ENCODE measurements at places on chromosomes 6 and 20.
A peak's percentile ranks its signal among the peaks of the same experiment; 100 is the strongest.

GRCh38 chr6:162833776-162834175 is 106.0 kb downstream of the PACRG start:
- DNase-seq, result no peak

GRCh38 chr6:64256483-64256882 is 620.9 kb downstream of the PHF3 start:
- DNase-seq, result no peak

GRCh38 chr20:16488086-16488485 is 85.2 kb downstream of the KIF16B start:
- no peak for DNase-seq

DNA sequence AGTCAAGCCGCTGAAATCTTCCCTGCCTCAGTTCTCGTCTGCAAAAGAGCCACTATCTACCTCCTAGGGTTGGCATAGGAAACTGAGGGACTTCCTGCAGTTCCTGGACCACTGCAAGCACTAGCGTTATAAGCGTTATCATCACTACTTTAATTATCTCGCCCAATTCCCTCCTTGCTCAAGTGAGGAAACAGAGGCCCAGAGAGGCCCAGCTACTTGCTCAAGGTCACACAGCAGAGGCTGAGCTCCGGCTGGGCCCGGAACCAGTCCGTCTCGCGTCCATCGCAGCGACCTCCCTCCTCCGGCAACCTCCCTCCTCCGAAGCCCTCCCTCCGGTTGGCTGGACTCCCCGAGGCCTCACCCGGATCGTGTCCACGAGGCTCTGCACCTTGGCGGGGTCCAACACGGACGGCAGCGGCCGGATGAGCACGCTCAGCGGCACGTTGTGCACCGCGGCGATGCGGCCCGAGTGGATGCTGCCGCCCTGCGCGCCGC is 338 bp downstream of the SRXN1 start:
- DNase-seq, result no peak

DNA sequence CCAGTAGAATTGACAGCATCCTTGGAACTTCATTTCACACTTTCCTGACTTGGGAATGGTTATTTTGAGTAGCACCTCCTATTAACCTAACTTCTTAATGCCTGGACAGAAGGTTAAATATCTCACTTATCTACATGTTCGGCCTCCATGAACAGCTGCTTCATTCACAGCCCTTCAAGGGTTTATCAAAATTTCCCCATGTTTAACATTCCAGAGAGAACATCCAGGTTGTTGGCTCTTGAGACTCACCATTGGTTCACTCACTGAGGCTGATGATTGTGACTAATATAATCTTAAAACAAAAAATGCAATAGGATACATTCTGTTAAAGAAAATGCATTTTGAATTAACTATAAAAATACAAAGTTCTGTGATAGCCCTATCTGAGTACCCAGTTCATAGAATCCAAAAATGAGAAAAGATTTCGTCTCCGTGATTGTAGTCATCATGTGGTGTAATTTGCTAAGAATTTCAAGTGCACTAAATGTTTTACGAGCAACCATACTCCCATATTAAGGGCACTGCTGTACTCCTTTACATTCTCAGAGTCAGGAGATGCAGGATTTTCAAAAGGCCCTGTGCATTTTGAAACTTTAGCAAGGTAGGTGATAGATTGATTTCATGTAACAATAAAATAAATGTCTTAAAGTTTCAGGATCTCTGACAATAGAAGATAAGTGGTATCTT is 260.6 kb upstream of the TAB2 start:
- DNase-seq, result no peak

- DNase-seq, result no peak
Observed at GRCh38 chr20:57727863-57728262, 18.0 kb upstream of the PMEPA1 start.

GRCh38 chr6:35181933-35182612 is 31.7 kb upstream of the SCUBE3 start:
- DNase-seq, result no peak

DNA sequence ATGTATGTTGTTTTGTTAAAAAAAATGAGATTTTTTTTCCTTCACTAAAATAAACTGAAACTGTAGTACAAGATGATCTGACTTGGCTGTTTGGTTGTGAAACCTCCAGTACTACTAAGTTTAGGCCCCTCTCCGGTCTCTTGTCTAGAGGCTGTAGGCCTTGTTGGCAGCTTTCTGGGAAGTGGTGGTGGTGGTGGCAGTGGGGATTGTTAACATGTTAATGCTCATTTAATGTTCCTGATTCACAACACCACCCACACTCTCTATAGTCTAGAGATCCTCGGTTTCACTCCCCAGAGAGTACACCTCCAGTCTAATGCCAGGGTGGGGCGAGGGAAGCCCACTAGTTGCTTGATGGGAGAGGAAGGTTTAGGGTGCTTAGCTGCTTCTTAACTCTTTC is 24.1 kb downstream of the STK4 start:
- DNase-seq, result peak; percentile 16

- DNase-seq, result no peak
Observed at GRCh38 chr6:71468841-71469700, 180.5 kb downstream of the OGFRL1 start.

DNA sequence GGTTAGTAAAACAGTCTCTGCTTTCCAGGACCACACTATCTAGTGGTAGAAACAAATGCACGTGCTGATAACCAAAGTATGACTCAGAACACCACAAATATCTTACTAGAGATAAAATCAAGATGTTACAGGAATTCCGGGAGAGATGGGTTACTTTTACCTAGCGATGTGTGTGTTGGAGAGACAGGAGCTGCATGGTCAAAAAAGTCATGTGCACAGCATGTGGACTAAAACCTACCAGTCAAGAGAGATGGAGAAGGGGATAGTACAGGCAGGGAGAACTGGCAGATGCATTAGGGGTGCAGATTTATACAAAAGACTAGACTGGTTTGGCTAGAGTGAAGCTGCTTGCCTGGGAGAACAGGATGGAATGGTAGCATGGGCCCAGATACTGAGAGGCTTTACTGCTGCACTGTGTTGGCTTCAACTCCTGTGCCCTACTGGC is 75.3 kb upstream of the MRAP2 start:
- DNase-seq, result no peak

DNA sequence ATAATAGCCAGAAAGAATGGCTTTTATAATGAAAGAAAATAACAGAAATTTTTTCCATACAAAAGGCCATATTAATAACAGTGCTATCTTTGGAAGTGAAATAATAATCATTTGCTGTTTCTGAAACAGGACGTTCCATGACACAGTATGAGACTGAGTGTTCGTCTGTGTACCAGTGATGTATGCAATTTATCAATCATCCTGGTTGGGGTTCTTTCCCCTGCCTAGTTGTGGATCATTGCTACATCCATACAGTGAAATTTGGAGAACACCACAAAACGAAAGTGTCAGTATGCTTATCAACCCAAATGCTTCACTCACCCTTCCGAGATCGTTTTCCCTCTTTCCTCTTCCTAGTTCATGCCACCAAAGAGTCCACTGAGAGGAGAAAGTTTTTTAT is 151.4 kb upstream of the PRDM1 start:
- no peak for DNase-seq

DNA sequence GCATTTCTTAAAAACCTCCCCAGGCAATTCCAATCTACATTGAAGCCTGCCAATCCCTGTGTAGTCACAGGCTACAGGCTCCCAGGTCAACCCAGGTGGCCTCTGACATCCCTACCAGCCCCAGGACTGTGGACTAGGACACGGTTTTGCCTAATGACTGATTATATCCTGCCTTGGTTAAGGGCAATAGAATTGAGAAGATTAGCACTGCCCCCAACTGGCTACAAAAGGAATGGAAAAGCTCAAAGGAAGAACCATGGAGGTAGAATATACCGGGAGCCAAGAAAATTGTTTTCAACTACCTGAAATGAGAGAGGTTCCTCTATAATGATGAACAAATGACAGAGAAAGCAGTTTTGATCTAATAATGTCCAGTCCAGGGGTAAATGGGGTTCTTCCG is 421.1 kb upstream of the AGPAT4 start:
- DNase-seq, result no peak

GRCh38 chr6:68240726-68241125 is 394.4 kb upstream of the ADGRB3 start:
- no peak for DNase-seq

DNA sequence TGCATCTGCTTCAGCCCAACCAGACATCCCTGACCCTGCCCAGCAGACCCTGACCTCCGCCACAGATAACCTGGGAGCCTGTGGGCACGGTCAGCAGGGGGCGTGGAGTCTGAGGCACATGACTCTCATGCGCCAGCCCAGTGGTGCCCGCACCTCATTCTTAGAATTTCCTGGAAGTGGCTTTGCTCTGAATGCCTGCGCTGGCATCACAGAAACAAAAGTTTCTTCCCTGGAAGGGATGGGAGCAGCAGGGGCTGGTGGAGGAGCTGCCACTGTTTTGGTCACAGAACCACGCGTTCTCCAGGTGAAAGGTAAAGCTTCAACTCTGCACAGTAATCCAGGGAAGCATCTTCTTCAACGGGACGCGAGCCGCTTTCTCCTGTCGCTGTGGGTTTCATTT is 67.9 kb upstream of the DUSP22 start:
- no peak for DNase-seq

- DNase-seq, result no peak
Observed at GRCh38 chr20:10857352-10858070, 183.7 kb upstream of the JAG1 start.

GRCh38 chr6:112144145-112144926 is 56.9 kb downstream of the FAM229B start:
- no peak for DNase-seq

DNA sequence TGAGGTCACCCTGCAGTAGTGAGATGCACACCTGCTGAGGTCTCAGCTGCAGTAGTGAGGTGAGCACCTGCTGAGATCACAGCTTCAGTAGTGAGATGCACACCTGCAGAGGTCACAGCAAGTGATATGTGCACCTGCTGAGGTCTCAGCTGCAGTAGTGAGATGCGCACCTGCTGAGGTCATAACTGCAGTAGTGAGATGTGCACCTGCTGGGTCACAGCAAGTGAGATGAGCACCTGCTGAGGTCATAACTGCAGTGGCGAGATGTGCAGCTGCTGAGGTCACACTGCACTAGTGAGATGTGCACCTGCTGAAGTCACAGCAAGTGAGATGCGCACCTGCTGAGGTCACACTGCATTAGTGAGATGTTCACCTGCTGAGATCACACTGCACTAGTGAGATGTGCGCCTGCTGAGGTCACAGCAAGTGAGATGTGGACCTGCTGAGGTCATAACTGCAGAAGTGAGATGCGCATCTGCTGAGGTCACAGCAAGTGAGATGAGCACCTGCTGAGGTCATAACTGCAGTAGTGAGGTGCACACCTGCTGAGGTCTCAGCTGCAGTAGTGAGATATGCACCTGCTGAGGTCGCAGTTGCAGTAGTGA is 20.8 kb downstream of the ZDHHC14 start:
- no peak for DNase-seq

DNA sequence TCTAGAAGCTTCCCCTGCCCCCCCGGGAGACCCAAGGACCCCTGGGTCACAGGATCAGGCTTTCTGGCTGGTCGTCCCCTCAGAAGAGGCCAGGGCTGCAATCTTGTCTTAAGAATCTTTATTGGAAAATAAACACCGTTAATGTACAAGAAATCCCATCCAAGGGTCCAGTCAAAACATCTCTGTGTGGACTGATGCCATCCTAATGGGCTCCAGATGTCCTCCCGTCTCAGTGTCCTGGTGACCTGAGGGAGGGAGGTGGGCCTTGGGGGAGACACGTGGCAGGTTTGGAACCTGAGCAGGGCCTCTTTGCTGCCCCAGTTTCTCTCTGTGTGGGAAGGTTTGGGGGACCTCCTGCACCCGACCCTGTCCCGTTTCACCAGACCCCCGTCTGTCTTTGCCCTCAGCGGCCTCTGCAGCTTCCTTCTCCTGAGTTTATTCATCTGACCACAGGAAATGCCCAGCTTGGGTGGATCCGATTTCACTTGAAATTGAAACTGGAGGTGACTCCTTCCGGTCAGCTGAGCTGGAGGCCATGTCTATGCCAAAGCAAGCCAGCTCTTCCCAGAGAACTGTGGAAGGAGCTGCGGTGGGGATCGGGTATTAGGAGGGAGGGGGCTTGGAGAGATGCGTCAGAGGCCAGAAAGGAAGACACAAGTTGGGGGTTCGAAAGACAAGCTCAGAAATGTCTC is 75.1 kb downstream of the SLC2A10 start:
- DNase-seq, result no peak

DNA sequence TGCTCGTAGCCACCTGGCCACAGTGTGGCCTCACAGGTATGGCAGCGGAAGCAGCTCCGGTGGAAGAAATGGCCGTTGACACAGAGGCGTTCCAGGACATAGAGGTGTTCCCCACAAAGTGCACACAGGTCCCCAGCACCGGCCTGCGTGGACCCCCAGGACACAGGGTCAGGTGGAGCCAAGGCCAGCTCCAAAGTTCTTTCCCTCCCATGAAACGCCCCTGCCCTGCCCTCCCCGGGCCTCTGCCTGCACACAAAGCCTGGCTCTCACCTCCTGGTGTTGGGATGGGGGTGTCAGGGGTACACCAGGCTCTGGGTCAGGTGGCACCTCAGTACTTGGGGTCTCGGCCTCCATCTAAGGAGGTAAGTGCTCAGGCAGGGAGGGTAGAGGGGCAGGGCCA is 6.6 kb downstream of the SMPD2 start:
- no peak for DNase-seq

GRCh38 chr6:44438827-44439226 is 51.3 kb downstream of the CDC5L start:
- DNase-seq, result no peak

GRCh38 chr6:3876866-3877265 is 27.7 kb downstream of the FAM50B start:
- no peak for DNase-seq

GRCh38 chr6:89350281-89350966 is 2.1 kb downstream of the UBE2J1 start:
- no peak for DNase-seq

DNA sequence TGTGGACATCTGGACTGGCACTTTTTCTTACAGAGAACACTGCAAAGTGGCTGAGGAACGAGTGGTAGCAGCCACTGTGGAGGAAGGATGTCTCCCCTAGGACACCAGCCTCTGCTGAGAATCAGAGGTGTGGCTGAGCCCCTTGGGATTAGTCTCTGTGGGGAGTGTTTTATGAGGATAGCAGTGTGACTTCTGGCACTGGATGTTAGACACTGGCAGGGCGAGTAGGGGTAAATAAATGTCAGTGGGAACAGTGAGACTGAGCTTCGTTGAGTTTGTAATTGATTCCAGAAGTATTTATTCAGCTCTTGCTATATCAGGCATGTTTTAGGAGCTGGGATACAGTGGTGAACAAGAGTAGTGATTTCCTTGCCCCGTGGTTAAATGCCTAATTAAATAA is 124.0 kb downstream of the JARID2 start:
- DNase-seq, result no peak

DNA sequence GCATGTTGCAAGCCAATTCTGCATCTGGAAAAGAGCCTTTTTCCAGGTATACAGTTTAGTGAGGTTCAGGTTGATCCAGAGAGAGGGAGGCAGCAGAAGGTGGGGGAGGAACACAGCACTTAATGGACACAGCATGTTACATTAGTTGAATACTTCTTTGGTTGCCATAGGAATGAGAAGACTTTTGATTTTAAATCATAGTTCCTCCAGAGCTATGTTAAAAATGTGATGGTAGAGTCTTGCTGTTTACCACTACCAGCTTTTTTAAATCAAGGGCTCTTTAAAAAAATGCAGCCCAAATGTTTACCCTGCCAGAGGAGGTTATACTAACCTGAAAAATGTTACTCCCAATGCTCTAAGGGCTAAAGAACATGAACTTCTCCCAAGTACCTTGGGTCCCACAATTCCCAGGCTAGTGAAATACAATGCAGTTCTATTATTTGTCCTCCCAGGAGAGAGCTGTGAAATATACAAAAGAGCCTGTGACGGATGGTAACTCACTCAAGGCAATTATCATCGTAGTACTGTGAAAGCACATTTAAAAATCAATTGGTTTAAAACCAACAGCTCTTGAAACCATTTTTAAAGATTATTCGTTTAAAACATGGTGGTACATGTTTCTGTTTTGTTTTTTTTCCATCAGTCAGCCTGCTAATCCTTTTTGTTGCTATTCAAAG is 6.9 kb upstream of the PHACTR1 start:
- no peak for DNase-seq

Data from activated CD4-positive, alpha-beta T cell treated with anti-CD3 and anti-CD28 coated beads for 4 hours (primary cell).